ENCODE measurements at places on chromosomes 4 and X.
A peak's percentile ranks its signal among the peaks of the same experiment; 100 is the strongest.

GRCh38 chr4:154490583-154491340 lies 837 bp downstream of the DCHS2 start:
- DNase-seq: peak; percentile 57

DNA sequence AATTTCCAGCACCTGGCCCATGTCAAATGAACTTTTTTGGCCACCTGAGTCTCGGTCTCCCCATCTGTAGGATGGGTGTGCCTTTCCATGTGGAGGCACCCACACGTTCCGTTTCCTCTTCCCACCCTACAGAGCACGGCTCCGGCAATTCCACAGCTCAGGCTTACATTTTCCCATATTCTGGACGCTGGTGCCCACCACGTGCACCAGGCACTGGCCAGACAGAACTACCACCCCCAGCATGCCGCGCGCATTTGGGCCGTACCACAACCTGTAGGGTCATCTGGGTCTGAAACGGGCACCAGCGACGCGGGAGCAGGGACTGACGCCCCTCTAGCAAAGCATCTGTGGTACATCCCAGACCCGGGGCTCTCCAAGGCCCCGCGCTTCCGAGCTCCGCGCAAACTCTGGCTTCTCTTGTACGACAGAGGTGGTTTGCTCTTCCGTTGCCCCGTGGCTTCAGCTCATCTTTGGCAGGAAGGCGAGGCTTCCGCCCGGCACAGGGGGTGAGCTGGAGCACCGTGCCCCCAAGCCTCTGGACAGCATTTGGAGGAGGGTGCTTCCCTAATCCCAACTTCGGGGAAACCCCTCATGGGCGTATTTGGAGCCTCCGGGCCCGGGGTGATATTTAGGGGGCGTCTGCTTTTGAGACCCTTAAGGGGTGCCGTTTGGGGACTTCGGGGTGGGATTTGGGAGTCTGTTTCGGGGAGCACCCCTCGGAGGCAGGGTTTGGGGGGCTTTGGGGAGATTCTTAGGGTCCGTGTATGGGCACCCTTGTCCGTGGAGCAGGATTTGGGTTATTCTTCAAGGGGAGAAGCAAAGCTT lies 3.0 kb upstream of the UBA1 start:
- peak; percentile 97 for DNase-seq

DNA sequence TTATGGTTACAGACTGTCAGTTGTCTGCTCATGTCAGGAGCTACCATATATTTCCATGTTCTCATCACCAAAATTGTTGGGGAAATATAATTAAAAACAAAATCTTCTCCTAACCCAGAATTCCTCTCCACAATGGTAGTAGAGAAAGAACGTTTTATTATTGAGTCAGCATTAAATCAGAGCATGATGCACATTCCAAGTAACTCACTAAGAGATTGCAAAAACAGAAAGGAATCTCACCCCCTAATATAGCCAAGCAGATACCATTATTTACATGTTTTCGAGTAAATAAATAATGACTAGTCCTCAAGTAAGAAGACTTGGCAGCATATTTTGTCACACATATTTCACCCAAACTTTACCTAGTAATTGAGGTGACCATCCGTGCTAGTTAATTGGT lies 36.2 kb upstream of the ARHGEF6 start:
- DNase-seq: no peak

DNA sequence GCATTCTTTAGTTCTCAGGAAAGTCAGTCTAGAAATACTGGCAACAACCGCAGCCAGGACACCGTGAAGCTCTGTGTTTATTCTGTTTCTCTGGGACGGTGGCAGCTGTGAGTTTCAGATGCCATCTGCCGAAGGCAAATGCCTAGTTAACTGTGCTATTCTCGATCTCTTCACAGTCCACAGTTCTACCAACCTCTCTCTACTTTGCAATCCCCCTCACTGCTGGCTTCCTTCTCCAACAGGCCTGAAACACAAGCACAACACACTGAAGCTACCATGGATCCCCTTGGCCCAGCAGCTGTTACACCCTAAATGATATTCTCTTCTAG lies 118.8 kb downstream of the ZNF827 start:
- DNase-seq: no peak

DNA sequence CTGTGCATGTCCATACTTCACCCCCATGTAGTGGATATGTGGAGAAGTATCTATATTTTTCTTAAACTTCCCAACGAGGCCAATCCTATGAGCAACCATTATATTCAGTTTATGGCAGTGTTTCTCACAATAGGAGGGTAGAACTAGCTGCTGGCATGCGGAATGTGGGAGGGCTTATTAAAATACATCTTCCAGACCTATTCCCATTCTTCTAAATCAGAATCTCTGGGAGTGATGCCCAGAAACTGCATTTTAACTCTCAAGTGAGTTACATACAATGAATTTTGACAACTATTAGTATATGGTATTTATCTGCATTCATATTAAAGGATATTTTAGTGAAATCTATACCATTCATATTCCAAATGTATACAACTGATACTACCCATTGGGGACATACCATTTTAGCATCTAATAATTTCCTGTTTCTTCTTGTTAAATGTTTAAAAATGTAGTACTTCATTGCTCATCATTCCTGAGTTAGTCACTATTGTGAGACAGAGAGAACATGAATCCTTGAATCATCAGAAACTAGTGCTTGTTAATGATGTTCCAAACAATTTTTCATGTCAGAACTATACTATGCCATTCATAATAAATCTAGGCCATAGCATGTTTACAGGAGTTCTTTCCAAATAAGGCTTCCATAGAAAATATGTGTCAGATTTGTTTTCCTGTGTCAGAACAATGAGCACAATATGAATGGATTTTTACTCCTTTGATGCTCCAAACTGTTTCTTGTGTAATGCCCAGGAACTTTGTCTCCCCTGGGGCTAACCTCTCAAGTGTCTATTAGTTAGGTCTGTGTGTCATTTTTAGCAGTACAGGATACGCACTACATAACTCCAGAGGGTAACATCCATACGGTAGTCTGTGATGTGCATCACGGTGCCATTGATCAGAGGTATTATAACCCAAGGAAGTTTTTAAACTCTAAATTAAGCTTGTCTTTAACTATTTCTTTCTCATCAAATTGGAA lies 198.8 kb upstream of the BMP3 start:
- DNase-seq: no peak

DNA sequence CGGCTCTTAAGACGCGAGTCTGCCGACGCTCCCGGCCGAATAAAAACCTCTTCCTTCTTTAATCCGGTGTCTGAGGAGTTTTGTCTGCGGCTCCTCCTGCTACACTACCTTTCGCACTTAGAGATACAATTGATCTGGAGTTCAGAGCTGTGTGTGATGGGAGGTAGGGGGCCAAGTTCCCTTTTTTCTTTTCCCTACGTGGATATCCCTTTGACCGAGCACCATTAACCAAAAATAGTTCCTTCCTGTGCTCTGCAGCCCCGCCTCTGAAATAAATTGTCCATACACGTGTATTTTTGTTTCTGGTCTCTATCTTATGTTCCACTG lies 555 bp upstream of the PGM2 start:
- DNase-seq: no peak

All from neural progenitor cell (in vitro differentiated cells).